ENCODE measurements at places on chromosomes 5 and 9.

DNA sequence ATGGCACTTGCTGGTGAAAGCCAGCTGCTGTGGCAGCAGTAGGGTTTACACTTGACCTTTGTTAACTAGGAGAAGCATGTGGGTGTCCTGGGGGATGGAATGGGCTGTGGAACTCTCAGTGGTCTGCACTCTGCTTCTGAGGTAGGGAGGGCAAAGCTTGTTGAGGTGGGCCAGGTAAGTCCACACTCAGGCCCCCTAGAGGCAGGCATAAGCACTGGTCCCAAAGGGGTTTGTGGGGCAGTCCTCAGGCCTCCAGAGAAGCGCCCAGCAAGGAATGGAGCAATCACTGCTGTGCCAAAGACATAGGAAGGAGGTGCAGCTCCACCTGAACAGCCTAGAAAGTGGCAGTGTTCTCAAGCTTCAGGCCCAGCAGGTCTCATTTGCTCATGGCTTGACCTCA is 34.7 kb downstream of the INSL4 start:
- no peak for DNase-seq

- DNase-seq = no peak
Observed at GRCh38 chr9:83520292-83520691, 17.9 kb downstream of the FRMD3 start.

DNA sequence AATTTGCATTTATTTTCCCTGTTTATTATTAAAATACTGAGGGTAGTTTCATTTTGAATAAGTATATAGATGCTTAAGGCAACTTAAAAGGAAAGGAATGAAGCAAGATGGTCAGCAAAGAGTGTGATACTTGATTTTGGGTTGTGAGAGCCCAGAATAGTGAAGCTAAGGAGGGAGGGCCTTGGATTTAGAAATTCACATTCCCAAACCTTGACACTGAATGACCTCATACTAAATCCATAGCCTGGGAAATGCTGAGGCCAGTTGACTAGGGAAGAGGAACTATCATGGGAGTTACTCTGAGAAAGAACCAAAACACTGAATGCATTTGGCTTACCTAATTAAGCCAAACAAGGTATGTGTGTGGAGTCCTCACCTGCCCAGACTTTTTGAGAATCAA is 292.5 kb downstream of the SPATA31D1 start:
- DNase-seq = no peak

DNA sequence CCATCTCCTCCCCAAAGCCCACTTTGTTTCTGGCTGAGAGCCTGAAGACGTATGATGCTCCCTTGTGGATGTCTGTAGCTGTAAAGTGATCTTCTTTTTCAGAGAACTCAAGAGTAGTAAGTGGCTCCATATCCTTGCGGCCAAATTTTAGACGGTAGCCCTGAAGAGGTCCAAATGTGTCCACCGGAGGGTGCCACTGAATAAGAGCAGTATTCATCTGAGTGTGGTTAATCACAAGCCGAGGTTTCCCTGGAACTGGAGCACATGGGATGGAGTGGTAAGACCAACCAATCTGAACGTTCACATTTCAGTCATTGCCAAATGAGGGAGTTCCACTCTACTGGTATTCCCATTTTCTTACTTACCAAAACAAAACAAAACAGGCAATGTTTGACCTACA is 686.5 kb upstream of the DMAC1 start:
- no peak for DNase-seq

- DNase-seq = no peak
Observed at GRCh38 chr5:10680876-10681481, 80.1 kb downstream of the DAP start.

DNA sequence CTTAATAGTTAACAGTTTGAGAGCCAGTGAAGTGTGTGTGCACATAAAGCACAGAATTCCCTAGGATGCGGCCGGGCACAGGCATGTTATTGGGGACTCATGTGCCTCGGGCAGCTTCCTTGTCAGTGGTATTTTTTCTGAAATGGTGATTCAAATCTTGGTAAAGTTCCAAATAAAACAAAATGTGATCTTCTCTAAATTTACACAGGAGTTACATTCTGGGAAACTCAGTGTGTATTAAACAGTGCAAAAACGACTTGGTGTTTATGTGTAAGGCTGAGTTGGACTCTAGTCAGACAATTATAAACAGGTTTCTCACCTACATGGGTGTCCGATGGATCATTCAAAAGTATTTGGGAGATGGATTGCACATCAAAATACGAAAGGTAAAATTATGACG is 48.9 kb downstream of the BOD1 start:
- DNase-seq = no peak

DNA sequence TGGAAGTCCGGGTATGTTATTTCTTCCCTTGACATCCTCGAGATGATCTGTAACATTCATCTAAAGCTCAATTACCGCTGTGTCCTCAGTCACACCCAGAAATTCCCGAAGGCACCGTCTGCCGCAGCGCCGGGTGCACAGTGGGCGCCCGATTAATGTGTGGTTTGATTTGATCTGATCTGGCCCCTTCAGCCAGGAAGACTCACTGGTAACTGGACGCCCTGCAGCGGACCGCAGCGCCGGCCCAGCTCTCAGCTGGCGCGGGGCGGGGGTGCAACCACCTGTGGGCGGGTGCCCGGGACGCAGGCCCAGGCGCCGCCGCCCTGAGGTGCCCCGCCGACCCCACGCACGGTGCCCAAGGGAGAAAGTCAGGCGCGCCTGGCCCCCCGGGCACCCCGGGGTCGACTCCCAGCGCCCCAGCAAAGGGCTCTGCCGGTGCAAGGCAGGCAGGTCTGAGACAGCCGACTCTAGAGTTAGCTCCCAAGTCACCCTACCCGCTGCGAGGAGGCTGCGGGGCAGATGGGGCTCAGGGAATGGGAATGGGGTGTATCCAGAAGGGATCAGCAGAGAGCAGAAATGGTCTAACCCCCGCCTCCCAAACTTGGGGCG is 1.7 kb downstream of the EPB41L4B start:
- no peak for DNase-seq

- no peak for DNase-seq
Observed at GRCh38 chr5:157942595-157942994, 83.7 kb upstream of the CLINT1 start.

DNA sequence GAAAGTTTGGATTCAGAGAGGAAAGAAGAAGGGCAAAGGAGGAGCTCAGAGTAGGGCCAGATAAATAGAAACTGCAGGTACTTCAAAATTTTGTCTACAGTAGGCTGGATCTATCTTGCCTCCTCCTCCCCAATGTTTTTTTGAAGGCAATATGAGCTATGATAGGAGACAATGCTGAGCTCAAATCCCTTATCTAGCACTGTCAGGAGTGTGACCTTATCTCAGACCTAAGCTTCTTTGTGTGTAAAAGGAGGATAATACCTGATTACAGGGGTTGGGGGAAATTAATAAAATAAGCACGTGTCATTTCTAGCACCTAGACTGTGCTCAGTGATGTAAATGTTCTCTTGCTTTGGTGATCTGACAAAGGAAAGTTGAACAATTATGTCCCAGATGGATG is 137.8 kb upstream of the CD180 start:
- DNase-seq = no peak

GRCh38 chr5:169223595-169223953 is 77.4 kb downstream of the SLIT3 start:
- DNase-seq = no peak

GRCh38 chr9:37942621-37943344 is 38.9 kb upstream of the SLC25A51 start:
- DNase-seq = no peak

DNA sequence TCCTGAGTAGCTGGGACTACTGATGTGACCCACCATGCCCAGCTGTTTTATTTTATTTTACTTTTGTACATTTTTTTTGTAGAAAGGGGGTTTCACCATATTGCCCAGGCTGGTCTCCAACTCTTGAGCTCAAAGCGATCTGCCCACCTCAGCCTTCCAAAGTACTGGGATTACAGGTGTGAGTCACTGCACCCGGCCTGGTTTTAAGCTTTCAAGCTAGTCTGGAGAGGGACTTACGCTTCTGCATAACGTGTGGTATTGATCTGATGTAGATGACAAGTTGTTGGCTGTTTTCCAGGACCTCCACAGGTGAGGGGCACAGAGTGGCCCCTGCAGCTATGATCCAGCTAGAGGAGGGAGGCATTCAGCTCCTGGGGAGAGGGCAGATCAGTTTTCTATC is 6.8 kb upstream of the CCL21 start:
- no peak for DNase-seq
